ENCODE measurements at places on chromosomes 13 and 19.

GRCh38 chr19:19606021-19606420, 12.5 kb downstream of the PBX4 start:
- DNase-seq, result no peak

- DNase-seq, result no peak
Observed at GRCh38 chr19:19145281-19145680, 7.0 kb upstream of the TMEM161A start.

DNA sequence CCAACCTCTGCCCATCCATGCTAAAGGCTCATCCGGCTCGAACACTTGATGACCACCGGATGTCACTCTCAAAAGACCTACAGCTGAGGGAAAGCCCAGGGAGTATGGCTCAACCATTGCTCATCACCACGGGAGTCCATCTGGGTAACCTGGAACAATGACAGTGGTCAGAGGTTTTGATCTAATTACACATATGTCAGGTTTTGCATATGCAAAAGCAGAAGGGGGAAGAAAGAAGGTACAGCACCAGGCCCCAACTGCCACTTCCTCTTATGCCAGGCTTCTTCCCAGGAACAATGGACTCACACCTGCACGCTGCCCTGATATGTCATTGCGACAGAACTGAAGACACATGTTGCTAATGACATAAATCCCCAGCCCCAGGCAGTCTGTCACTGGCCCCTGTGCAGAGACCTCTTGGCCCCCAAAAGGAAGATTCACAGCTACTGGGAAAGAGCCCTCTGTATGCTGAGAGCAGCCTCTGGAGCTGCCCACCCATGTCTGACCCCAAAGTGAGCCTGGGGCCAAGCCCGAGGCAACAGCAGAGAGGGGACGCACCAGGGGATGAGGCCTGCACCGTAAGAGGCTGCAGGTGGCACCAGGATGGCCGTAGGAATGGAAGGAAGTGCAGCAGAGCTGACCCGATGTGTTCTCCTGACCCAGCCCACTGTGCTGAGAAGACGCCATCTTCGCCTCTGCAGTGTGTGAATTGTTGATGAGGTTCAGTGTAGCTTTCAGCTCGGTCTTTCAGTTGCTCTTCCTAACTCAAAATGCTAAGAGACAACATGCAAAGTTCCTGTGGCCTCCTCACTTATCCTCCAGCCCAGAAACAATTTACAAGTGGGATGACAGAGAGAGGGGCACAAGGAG, 26.3 kb downstream of the EPS15L1 start:
- DNase-seq, result peak; percentile 58

DNA sequence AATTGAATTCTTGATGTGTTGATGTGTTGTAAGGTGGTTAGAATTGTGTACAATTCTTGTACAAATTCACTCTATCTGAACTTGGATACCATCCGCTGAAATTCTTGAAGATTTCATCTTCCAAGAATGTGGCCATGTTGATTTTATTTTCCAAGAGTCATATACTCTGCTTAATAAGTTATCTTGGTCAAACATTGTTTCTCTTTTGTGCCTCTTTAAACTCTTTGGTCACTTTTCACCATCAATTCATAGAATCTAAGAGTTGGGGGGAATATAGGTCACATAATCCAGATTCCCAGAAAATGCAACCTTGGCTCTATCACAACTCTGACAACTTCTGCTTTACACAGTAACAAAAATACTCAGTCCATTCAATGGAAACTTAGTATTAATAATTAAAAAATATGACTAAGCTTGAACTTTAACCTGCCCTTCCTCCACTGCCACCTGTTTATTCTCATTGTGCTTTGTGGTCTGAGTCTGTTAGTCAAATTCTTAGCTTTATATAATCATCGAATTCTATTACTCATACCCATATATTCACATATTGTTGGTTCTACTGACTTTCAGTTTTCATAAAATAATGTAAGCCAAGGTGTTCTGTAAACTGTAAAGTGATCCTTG, 373.2 kb downstream of the LMO7 start:
- DNase-seq, result no peak

DNA sequence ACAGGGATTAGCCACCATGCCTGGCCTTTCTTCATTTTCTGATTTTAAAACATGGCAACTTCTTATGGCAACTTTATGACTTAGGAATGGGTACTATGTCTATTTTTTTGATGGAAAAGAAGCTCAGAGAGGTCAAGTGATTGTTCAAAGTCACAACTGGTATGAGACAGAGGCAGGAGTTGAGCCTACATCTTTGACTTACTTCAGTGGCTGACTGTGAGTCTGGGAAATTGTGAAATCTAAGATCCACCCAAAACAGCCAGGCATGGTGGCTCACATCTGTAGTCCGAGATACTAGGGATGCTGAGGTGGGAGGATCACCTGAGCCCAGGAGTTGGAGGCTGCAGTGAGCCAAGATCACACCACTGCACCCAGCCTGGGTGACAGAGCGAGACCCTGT, 2.4 kb upstream of the ACTL9 start:
- DNase-seq, result no peak

DNA sequence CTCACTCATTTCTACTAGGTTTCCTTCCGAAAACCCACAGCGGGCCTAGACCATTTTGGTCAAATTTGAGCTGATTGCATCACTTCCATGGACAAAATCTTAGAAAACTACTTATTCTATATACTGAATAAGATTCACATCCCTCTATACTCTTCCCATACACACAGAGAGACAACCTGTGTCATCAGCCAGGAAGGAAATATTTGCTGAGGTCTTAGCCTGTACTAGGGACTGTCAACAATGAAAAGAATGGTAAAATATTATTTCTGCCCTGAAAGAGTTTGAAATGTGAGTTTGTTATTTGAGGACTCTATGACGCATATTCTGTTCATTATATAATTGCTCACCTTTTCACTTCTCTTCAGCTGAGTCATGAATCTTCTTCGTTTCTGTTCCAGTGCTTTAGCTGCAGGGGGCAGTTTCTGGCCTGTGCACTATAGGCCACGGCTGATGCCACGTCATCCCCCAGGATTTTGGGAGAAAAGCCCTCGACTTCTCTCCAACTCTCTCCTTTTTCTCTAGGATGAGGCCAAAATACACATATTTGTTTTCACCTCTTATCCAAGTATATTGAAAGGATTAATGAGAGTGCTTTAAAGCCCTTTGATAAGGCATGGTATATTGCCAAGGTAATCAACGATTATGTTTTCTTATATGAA, 47.7 kb downstream of the GSX1 start:
- no peak for DNase-seq

DNA sequence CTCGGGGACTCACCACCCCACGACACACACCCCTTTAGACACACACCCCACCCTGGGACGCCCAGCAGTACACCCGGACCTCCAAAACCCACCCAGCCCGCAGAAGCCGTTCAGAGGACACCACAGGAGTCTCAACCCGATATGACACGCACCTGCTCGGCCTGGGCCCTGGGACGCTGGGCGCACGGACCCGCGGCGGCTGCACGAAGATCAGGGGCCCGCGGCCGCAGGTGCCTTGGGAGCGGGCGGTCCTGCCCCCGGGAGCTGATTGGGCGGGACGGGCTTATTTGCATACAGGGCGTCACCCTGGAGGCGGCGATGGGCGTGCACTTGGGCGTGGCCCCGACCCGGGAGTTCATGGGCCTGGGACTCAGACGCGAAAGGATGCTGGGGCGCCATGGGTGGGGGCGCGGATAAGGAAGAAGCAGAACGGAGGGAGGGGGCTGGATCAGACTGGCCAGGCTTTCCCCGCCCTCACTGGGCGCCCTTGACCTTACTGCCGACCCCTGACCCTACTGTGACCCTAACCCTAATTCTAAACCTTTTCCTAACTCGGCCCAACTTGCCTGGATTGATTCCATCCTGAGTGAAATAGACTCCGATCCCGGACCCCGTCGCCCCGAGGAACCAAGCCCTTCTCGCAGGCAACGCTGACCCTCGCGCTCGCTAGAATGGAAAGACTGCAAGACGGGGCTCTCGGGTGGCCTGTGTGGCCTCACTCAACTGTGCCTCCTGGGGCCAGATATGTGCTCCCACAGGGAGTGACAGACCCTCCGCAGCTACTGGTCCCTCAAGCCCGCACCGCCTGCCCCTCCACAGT, at the start of gene MEF2B:
Gene MEF2B, minus strand, starts transcription at position 211 of the 820 bp plus-strand sequence. CDS start 19,528 bp downstream, outside the sequence.
- DNase-seq, result peak; percentile 95

DNA sequence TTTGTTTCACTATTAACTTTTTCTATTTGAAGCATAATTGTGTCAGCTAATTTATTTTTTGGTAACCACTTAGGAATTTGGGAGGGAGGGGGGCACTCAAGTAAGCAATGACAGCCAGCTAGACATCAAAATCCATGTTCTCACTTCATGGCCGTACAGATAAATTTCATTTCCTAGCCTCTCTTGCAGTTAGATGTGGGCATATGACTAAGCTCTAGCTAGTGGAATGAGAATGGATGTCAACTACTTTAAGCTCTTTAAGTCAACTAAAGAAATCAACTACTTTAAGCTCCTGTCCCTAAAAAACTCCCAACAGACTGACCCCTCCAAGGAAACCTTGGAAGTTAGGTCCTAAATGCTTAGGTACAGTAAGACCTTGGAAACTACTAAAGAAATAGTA, 92.0 kb downstream of the KCNRG start:
- no peak for DNase-seq

DNA sequence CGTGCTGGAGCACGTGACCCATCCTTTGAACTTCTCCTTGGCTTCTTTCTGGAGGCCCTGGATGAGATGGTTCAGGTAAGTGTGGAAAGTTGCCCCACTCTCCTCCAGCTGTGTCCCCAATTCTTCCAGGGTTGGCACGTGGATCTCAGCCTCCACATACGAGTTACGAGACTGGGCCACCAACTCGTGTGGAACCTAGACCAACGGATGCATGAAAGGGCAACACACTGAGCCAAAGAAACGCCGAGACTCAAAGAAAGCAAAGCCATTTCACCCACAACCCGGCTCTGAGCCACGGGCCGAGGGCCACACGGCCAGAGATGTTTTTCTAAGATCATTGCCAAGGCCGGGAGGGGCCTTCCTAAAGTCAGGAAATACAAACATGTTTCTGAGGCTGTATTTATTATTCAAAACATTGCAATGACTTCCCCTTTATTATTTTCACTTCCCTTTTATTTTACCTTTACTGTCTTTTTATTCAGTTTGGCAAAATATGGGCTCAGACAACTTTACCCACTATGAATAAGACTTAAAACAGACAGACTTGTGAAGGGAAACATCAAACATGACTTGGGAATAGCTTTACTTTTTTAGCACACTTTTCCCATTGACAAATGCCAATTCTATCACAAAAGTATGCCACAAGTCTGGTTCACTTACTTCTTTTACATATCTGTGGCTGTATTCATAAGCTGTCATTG, 94.6 kb downstream of the KL start:
- peak; percentile 31 for DNase-seq

DNA sequence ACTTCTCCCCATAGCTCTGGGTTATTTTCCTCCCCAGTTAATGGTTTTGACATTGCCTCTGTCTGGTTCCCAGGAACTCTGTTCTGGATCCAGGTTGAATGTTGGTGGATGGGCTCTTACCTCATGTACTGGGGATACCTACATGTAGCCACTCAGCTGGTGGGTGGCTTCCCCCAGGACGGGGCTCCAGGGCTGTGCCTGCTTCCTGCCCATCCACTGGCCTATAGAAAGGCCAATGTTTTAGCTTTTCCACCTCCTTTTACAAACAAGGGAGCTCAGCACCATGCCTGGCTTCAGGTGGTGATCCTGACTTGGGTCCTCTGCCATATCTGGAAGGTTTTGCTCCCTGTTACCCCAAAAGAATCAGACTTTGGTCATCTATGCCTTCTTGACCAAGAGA, 120.2 kb downstream of the AKAP11 start:
- no peak for DNase-seq

- DNase-seq, result no peak
Observed at GRCh38 chr13:20993661-20994440, 67.5 kb downstream of the LATS2 start.

GRCh38 chr19:51156710-51157109, 14.6 kb downstream of the SIGLEC7 start:
- DNase-seq, result no peak

DNA sequence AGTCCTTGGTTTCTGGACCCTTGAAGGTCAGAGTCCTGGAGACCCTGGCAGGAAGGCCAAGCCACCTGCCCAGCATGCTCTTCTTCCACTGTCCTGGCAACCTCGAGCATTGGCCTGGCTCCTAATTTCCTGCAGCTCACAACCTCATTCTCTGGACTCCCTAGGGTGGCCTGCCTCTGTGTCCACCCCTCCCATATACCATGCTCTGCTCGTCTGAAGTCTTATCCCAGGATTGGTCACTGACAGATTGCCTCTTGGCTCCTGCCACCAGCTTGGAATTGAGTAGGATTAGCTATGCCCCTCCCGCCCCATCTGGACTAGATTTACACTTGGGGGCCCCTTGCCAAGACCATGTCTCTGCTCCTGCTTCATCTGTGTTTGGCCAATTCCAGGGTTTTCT, 17.1 kb upstream of the WASF3 start:
- DNase-seq, result no peak

- no peak for DNase-seq
Observed at GRCh38 chr13:76300688-76301087, 585.5 kb downstream of the KCTD12 start.

DNA sequence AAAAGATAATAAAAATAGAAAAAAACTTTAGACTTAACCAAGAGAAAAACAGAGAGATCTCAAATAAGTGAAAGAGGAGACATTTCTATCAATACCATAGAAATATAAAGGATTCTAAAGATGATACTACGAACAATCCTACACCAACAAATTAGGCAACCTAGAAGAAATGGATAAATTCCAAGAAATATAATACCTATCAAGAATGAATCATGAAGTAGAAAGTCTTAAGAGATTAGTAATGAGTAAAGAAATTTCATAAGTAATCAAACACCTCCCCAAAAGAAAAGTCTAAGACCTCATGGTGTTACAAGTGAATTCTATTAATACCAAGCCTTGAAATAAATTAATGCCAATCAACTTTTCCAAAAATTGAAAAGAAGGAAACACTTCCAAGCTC, 1584.5 kb upstream of the MIR17HG start:
- no peak for DNase-seq

GRCh38 chr13:23988546-23989122, 91.3 kb upstream of the C1QTNF9B start:
- DNase-seq, result no peak

GRCh38 chr19:51098365-51099046, 9.7 kb downstream of the CTU1 start:
- peak; percentile 74 for DNase-seq

DNA sequence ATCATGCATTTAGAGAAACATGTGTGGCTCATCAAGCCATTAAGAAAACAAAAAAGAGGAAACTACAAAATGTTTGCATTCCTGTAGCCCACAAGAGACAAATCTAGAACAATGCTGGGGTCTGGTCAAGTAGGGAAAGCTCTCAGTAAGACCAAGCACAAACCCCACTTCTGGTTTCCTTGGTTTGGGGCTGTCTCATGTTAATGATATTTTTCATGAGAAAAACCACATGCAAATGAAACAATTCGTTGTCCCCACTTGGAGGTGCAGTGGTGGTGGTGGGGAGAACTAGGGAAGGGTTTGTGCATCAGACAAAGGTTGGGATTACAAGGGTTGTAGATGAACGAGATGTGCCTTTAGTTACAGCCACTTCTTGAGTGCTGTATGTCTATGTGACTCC, 7.0 kb upstream of the RB1 start:
- no peak for DNase-seq
